Stimulated activated CD8-positive, alpha-beta memory T cell treated with anti-CD3 and anti-CD28 coated beads, Interleukin-2, amount 100 ng/mL, for 1 hour (primary cell): ENCODE measurements at places on chromosomes 7 and 10.

GRCh38 chr10:132417257-132417910 is 20.4 kb downstream of the PWWP2B start:
- no peak for DNase-seq

DNA sequence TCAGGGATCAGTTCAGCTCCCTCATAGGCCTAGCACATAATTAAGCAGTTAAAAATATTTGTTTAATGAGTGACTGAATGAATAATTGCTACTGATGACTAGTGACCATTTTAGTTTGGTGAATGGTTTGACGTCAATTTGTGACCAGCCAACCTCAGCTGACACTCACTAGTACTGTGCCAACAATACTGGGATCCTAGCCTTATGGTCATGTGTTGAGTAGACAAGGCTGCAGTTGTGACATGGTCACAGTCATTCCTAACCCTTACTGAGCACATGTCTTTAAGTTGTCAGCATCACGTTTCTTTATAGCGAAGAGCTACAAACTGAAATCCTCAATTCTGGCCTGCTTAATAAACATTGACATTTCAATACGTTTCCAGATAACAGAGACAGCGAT is 86.9 kb upstream of the SLC26A5 start:
- no peak for DNase-seq

- DNase-seq, result no peak
These were observed 37.4 kb downstream of the YKT6 start for GRCh38 chr7:44238116-44238695.

DNA sequence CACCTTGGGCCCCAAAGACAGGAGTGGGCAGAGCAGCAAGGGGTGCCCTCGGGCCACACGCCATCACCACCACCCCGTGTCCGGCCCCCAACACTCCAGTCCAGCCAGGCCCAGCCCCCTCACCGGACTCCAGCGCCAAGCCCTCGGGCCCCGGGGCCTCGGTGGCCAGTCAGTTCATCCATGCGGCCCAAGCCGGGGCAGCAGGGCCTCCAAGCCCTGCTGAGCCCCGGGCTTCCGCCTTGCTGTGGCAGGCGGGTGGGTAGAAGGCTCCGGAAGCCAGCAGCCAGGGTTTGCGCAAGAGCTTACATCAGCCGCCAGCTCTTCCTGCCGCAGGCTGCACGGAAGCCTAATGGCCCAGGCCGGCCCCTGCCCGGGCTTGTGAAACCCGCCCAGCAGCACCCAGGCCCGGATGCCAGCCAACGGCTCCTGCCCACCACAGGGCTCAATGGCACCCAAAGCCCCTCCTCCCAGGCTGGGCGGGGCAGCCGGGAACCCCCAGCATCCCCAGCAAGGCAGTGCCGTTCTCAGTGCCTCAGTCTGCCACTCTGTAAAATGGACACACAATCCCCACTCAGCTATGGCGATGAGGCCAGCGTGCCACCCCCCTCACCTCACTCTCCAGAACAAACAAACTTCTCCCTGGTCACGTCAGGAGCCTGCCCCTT is 26.5 kb downstream of the TNRC18 start:
- peak; percentile 72 for DNase-seq

GRCh38 chr7:24905996-24906770 is 73.8 kb downstream of the OSBPL3 start:
- DNase-seq, result no peak

DNA sequence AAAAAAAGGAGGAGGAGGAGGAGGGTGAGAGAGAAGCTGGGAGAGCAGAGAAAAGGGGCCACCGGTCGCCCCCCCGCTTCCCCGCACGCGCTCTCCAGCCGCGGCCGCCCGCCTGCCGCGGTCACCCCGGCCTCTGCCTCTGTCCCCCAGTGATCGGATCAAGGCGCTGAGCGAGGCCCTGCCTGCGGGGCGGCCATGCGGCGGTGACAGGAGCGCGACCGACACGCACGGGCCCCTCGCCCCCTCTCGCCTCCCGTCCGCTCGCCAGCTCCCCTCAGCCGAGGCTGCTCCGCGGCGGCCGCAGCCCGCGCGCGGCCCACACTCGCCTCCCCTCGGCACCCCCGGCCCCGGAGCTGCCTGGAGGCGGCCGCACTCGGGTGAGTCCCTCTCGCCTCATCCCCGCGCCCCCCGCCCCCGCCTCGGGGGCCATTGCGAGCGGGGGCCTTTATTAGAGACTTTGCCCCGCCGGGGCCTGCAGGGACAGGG is at the start of gene GTF2I:
GTF2I (plus strand) TSS at position 27 of the 486 bp plus-strand sequence. CDS start 31,411 bp downstream, outside the sequence.
- DNase-seq, result no peak

GRCh38 chr7:48295296-48295971 is 124.2 kb downstream of the ABCA13 start:
- DNase-seq, result no peak

GRCh38 chr7:154415709-154416399 is 363.7 kb downstream of the DPP6 start:
- no peak for DNase-seq

GRCh38 chr7:77887567-77887966 is 89.0 kb downstream of the PHTF2 start:
- DNase-seq, result no peak

- DNase-seq, result no peak
These were observed 5.2 kb upstream of the UTF1 start for GRCh38 chr10:133224756-133225372.
